COR-L47 (cell line): ENCODE measurements at places on chromosomes 4 and X.

DNA sequence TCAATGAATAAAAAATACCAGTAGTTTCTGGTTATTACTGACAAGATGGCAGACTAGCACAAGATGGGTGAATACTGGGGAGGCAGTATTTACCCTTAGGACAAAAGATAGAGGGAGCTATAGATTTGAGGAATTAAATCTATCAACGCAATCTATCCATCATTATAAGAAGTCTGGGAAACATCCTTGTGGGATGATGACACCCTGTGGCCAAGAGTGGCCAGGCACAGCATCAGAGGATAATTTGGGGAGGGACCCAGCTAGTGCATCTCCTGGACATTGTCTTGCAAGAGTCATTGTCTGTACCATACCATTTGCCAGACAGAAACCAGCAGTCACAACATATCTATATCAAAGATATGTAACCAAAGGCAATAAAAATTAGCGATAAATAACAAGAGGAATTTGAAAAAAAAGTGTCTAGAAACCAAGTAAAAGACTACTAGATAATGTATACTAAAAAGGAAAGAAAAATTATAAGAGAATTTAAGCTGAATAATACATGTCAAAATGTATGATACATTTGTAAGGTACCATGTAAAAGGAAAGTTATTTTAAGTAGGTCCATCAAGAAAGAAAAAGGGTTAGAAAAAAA is 22.9 kb downstream of the KCTD8 start:
- DNase-seq = peak; percentile 34

GRCh38 chrX:137565921-137566745 is at the start of gene ZIC3:
TSS of gene ZIC3 (plus strand) at chrX:137566127. CDS start at chrX:137566692, 565 bp downstream.
- DNase-seq = peak; percentile 73

- no peak for DNase-seq
These were observed 9.8 kb downstream of the EREG start for GRCh38 chr4:74374561-74375327.

DNA sequence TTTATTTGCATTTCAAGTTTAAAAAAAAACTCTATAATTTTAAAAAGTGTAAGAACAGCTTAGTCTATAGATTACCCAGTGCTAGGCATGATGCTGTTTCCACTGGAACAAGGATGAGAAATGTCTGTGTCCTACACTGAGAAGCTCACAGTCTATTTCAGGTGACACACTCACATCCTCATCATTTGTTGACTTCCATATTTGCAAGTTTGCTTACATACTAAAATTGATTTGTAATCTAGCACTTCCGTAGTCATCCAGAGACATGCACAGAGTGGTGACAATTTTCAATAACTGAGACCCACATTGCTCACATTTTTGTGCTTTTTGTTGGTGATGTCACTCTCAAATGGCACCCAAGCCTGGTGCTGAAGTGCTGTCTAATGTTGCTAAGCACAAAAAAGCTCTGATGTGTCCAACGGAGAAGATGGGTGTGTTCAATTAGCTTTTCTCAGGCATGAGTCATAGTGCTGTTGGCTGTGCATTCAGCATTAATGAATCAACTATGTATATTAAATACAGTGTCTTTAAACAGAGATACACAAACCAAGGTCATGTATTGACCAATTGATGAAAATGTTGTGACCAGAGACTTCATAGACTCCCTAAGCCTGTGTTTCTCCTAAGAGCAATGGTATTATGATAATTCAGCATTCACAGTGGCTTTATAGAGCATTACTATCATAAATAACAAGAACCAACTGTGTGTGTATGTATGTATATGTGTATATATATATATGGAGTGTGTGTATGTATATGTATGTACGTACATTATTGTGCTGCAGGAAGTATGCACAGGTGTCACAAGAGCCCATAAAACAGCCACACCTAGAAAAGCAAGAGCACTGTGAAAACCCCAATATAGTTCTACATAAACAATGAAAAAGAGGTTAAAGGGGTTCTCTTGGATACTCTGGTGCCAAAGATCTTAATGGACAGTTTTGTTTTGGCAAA is 31.2 kb upstream of the VCX3B start:
- DNase-seq = no peak

- no peak for DNase-seq
These were observed 18.4 kb downstream of the XIAP start for GRCh38 chrX:123878252-123878721.

DNA sequence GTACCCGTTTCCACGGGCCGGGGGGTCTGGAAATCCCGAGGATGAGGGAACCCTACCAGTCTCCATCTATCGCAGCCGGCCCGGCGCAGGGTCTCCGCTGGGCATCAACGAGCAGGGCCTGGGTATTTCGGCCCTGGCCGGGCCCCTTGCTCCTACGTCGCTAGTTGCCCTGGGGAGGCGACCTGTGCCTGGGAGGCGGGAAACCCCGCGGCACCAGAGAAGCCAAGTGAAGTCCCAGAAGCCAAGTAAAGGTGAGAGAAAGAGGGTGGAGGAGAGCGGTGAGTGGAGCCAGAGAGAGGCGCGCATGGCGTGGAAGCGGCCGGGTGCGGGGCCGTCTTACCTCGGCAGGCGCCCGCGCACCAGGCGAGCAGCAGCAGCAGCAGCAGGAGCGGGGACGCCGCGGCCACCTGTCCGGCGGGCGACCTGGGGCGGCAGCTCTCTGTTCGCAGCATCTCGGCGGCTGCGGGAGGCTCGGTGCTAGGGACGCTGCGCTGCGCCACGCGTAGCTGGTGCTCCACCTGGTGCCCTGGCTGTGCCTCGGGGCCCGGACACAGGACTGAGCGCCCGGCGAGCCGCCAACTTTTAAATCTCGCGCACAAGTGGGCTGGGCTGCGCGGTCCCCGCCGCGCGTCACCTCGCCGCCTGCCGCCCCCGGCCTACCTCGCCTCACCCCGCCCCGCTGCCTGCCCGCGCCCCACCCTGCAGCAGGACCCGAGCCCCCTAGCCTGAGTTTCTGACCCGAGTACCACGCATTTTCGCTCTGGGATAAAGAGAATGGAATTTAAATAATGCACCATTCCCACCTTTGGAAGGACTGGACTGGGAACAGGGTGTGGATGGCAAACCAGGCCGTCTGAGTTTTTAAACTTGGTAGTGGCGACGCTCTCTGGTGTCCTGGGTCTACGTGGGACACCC is at the start of gene NMU:
TSS of gene NMU (minus strand) at position 558 of the 915 bp plus-strand sequence. CDS start at position 452, 106 bp downstream.
- DNase-seq = peak; percentile 63

- DNase-seq = no peak
These were observed 323.1 kb downstream of the PCDH18 start for GRCh38 chr4:137209240-137209639.

DNA sequence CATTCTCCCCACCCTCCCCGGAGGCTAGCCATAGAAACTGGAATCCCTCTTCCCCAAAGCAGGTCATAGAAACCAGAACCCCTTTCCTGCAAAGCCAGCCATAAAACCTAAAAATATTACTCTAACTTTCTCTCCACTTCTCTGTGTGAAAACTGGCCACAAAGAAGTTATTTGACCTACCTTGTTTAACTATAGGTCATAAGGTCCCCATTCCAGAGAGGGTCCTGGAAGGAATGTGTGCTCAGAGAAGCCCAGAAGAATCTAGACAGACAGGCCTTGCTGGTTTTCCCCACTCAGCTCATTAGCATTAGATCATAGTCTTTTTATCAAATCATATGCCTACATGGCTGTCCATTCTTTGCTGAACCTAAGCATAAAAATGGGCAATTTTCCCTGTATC is 52.8 kb upstream of the TEX13A start:
- no peak for DNase-seq

DNA sequence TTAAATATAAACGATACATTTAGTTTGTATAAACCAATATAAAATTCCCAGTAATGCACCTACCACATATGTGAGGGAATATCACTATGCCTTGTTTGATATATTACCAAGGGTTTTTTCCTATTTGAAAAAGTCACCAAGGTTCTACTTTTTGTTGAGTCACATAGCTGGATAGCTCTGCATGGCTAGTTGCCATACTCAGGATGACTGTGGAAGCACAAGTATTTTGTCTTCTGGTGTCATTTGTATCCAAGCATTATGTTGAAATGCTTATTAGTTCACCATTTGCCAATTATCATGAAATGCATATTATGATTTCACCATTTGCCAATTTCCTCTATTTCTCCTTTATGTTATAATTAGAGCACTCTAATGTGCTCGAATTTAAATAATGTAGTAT is 162.7 kb upstream of the TTC29 start:
- DNase-seq = no peak

DNA sequence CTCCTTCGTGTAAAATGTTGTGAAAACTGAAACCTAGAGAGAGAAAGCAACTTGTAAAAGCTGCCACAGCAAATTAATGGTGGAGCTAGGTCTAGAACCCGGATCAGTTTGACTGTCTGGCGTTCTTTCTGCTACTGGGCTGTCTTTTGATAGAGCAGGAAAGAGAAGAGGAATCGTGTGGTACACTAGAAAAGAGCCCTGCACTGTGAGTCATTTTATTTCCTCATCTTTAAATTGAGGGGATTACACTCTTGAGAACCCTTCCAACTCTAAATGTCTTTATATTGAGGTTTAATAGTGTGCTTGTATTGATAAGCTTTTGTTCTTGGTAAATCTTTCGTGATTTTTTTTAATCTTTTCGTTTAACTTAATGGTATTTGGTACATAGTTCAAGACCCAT is 4.3 kb downstream of the WDR44 start:
- no peak for DNase-seq

DNA sequence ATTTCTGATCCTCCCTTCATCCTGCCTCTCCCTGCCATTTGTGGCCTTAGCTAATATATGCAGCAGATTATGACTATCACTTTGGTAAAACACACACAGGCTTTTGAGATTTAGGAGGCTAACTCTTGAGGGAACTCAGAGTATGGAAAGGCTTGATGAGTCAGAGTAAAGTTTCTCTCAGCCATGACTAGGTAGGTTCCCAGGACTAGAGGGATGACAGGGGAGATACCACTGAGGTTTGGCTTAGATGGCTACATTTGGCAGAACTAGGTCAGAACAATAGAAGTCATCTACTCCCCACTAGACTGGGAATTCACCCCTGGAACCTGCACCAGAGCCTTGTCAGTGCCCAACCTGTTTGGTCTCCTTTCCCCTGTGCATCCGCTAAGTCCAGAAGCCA is 585.7 kb downstream of the TLL1 start:
- no peak for DNase-seq

DNA sequence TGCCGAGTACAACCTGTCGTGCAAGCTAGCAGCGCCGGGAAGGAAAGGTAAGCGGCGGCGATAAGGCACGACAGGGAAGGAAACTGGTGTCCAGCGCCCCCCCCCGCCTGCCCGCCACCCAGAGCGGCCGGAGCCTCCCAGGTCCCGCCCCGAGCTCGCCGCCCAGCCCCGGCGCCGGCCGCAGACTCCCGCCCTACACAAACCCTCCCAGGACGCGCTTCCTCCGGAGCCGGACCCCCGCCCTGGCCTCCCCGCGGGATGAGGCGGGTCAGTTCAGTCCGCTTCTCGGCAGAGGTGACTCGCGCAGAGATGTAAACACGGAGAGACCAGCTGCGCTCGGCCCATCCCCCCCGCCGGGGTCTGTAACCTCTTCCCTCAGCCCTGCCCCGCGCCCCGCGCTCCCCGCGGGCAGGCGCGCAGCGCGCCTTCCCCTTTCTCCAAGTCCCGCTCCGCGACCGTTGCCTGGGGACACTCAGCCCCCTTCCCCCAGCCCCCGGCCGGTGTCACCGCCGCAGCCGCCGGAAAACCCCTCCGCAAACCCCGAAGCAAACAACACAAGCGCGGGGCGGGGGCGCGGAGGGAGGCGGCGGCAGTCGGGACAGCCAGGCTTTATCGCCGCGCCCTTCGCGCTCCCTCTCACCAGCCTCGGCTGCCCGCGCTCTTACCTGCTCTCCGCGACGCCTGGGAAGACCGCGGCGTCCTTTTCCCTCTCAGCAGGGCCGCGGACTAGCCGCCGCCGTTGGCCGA is 543 bp downstream of the ELF2 start:
- peak; percentile 80 for DNase-seq

- no peak for DNase-seq
These were observed 600.5 kb upstream of the GRIA3 start for GRCh38 chrX:122583551-122583950.

GRCh38 chr4:37844204-37844603 is 17.7 kb downstream of the PGM2 start:
- no peak for DNase-seq

DNA sequence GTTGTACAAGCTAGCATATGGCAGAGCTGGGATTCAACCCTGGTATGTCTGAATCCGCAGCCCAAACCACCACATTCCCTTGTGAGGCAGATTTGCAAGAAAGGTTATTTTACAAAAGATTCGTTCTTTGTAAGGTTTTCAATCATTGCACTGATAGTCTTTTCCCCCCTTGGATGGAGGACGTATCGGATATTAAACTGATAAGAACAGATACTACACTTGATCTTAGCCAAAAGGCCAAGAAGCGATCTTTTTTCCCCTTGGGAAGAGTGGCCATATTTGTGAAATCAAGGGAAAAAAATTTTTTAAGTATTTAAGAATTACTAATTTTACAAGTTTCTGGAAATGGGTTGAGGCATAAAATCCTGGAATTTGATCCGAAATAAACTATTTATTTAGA is 34.4 kb upstream of the MSMO1 start:
- DNase-seq = no peak

GRCh38 chr4:24174602-24175001 is 284.8 kb upstream of the PPARGC1A start:
- DNase-seq = no peak

DNA sequence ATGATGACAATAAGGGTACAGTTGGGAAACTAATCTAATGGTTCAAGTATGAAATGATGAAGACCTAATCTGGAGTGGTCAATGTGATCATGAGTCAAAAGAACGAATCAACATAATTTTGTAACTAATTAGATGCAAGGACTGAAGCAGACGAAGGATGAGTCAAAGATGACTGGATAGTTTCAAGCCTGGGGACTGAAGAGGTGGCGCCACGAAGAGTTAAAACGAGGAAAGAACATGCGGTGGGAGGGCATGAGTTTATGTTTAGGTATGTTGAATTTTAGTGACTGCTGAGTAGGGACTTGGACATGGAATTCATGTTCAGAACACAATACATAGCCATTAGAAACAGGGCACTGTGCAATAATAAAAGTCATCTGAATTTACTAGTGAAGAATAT is 221.5 kb upstream of the FAM241A start:
- no peak for DNase-seq

DNA sequence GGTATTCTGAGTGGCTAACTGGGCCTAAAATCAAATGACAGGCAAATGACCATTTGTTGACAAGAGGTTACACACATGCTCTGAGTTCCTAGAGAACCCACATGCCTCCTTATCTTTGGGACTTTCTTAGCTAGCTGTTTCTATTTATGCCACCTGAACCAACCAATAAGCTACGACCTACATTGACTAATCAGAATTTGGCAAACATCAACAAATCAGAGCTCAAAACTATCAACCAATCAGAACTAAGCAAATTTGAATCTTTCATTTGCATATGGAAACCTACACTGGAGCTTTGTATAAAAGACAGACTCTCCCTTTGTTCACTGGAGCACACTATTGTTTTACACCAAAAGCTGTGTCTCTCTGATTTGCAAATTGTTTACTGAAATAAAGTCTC is 192.0 kb downstream of the CXXC4 start:
- DNase-seq = no peak

DNA sequence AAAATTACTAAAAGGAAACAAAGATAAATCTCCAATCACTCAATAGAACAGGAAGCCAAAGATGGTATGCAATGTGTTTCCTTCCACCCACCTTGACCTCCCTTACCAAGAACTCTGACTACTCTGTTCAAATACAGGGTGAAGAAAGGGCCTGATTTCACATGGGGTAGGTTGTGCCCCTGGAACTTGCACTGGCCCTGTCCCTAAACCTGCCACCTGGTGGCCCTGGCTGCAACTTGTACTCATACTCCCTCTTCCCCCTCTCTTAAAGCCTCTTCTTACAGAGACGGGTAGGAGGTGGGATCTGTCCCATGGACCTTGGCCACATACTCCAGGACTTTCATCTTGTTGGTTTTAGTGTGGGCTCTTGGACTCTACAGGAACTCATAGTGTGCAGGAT is 17.3 kb upstream of the TMEM185A start:
- no peak for DNase-seq
